ENCODE measurements at places on chromosomes 7 and 10.

DNA sequence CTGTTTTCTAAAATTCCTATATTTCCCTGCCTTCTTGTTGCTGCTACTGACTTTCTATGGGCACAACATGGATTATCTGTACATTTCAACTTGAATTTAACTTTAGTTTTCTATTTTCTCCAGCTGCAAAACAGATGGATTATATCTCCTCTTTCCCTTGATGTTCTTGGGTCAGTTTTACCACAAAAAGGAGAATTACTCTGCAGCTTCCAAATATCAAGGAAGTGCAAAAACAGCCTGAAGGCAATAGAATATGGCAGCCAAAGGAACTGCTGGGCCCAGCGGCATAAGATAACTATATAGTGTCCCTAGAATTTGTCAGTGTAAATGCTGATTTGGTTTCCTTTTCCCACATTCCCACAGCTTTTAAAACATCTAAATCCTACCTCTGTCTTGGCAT lies 29.1 kb downstream of the CPED1 start:
- no peak for DNase-seq

DNA sequence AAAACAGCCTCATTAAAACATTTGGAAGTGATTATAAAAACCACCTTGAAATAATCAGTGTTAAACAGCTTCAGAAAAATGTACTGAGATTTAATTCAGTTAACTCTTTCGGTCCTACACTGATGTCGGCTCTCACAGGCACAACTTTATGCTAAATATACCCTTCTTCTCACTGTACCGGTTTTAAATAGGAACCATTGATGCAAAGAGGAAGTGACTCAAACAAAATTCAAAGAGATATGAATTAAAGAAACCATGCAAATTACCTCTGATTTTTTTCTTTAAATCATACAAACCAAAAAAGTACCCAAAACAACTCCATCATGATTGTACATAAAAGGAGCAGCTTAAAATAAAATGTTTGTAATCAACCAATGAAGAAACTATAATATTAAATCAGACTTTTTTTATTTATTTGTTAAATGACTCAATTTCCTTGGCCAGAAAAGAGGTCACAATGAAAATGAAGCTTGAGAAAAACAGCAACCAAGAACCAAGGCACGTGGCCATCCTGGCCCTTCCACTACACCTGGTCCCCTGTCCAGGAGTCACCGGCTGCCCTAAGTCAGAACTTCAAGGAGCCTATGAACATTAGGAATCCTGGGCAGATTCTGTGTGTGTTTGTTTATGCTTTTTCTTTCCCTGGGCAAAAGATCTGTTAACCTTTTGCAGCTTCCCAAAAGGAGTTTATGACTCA lies 73.0 kb upstream of the CABCOCO1 start:
- no peak for DNase-seq

- no peak for DNase-seq
These were observed 20.2 kb upstream of the ELFN1 start for GRCh38 chr7:1649751-1650326.

DNA sequence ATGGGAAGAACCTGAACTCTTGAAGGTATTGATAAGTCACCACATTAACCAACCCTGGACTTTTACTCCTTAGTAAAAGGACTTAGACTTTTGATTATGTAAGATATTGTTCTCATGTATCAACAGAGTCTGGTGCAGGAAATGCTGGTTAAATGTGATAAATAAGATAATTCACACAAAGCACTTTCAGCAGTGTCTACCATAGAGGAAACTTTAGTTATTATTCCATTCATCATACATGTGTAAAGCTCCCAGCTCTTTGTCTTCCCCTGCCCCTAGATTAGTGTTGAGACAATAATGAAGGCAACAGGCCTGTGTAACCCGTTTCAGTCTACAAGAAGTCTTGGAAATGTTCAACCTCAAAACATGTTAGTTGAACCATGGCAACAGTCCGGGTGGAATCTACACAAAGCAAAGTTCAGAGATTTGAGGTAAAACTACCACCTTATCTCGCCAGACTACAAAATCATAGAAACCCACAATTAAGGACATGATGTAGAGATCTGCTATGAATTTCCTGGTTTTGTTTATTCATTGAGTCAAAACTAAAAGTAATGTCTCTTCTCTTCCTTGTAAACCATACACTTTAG lies 109.9 kb upstream of the ADO start:
- DNase-seq, result no peak

- no peak for DNase-seq
These were observed 5.8 kb downstream of the IKZF1 start for GRCh38 chr7:50310361-50310760.

DNA sequence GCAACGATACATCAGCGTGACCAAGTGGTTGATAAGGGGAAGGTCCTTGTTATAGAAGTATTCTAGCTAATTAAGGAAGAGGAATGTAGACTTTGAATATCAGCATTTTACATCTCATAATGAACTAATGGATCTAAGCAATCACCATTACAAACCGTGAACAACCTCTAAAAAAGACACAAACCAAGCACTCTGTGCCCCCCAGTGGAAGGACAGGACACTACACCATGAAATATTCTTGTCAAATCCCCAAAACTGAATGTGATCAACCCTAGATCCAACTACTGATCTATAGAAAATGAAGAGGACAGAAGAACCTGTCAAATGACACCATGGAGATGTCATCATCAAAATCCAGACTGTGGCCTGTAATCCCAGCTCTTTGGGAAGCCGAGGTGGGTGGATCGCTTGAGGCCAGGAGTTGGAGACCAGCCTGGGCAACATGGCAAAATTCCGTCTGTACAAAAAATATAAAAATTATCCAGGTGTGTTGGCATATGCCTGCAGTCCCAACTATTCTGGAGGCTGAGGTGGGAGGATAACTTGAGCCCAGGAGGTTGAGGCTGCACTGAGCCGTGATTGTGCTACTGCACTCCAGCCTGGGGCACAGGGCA lies 111.3 kb upstream of the CARD11 start:
- DNase-seq, result peak; percentile 26

GRCh38 chr10:72524489-72524888 lies 101.4 kb downstream of the MICU1 start:
- no peak for DNase-seq

GRCh38 chr10:80498833-80499741 lies 38.6 kb upstream of the SH2D4B start:
- peak; percentile 71 for DNase-seq

DNA sequence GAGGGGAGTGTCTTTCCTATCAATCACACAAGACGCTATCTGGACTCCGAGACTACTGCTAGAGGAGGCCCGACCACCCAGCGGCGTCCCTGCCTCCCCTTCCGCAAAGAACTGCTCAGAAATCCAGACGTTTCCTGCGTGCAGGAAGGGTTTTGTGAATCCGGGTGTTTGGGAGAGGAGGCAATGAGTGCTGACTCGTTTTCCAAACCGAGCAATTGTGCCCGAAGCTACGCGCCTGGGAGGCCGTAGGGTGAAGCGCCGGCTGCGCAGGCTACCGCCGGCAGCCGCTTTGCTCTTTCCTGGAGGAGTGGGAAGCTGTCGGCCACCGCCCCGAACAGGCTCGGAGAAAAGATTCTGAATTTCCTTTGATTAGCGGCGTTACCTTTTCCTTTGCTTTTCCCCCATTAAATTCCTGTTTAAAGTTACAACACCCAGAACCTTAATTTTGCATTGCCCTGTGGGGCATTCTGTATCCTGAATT lies 5.3 kb downstream of the VAX1 start:
- DNase-seq, result no peak

- no peak for DNase-seq
These were observed 6.5 kb downstream of the ZSWIM8 start for GRCh38 chr10:73791871-73792400.
